ENCODE measurements at places on chromosomes 7 and 10. TPM values are rescaled to one million over a fixed set of nuclear protein-coding genes. Genes with fewer than 3 reads are reported as not detected.

DNA sequence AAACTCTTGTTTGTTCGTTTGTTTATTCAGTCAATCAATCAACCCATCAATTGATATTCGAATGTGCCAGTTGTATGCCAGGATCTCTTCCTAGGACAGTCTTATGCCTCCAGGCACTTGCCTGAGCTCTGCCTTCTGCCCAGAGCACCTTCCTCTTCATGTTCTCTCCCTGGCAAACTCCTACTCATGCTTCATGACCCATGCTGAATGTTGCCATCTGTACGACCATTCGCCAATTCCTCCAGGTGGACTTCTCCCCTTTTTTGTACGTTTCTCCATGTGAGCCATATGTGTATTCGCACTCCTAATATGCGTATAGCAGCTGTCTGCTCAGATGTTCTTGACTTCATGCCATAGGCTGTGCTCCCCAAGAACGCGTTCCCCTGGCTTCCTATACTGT lies 142.7 kb downstream of the C10orf105 start:
- no peak overlapping the region for H3K27ac ChIP-seq
- peaks cover 26% of the 10 kb centered on the region for H3K27me3 ChIP-seq
- no peaks in the 10 kb centered on the region for H3K36me3 ChIP-seq
- H3K4me1 ChIP-seq = no peaks in the 10 kb centered on the region

GRCh38 chr7:105457619-105458225 lies 64.3 kb downstream of the PUS7 start:
- no peak for DNase-seq
- H3K36me3 ChIP-seq = peaks cover 2% of the 10 kb centered on the region
- H3K27me3 ChIP-seq = no peaks in the 10 kb centered on the region
- no peak overlapping the region for H3K27ac ChIP-seq
- no peak overlapping the region for H3K4me3 ChIP-seq
- no peaks in the 10 kb centered on the region for H3K4me1 ChIP-seq

Gene THSD7A
- total RNA-seq = 0.08 TPM

DNA sequence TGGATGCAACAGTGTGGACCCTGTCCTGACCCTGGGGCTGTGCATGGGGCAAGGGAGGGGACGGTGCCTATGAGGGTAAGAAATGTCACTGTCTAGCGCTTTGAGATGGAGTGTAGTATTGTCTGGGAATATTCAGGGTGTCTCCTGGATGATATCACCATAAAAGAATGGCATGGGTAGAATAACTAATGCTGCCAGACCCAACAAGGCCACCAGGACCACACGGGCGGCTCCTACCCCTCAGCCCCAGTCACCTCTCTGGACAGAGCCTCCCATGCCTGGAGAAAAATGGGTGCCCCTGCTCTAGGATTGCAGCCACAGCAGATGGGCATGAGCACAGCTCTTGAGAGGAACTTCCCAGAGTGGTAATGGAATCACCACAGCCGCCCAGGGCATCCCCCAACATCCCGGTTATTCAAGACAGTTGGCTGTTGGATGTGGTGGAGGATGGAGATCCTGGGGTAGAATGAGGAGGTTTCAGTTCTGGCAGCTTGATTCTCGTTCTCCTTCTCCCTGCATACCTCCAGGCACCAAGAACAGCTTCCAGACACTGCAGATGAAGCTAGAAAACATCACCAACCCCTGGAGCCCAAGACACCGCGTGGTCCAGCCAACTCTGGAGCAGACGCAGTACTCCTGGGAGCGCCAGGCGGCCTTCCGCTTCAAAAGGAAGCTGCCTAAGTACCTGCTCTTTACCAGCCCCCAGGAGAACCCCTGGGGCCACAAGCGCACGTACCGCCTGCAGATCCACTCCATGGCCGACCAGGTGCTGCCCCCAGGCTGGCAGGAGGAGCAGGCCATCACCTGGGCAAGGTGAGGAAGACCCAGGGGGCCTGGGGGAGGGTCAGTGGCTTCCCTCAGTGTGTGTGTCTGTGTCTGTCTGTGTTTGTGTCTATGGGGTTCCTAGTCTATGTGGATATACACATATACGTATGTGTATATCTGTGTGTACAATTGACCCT lies 6.2 kb downstream of the AOC1 start:
- H3K4me3 ChIP-seq = no peak overlapping the region
- H3K27ac ChIP-seq = no peak overlapping the region
- no peaks in the 10 kb centered on the region for H3K4me1 ChIP-seq

DNA sequence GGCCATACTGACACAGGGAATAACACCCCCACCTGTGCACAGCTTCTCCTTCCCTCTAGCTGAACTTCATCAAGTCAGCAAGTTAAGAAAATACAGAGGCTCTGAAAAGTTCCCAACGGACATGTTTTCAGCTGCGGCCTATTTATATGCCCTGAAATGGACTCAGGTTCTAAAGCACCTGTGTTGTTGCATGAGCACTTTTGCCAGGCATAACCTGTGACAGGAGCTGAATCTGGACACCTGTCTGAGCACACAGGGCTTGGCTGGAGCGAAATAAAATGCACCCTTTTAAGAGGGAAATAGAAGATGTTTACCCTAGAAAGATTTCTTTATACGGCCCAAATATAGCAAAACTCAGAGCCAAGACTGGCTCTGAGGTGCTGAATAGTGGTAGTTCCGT lies 46.7 kb downstream of the COBL start:
- no peaks in the 10 kb centered on the region for H3K27me3 ChIP-seq
- H3K27ac ChIP-seq = no peak overlapping the region
- no peaks in the 10 kb centered on the region for H3K36me3 ChIP-seq
- no peak for DNase-seq

- H3K27ac ChIP-seq = no peak overlapping the region
- no peak overlapping the region for H3K4me3 ChIP-seq
- no peaks in the 10 kb centered on the region for H3K4me1 ChIP-seq
- DNase-seq = no peak
These were observed 232.4 kb downstream of the VTI1A start for GRCh38 chr10:112679392-112679791.

Gene DGKB
- not detected for total RNA-seq

GRCh38 chr7:65307651-65308299 lies 65.9 kb upstream of the ZNF92 start:
- DNase-seq = peak; percentile 34
- H3K4me1 ChIP-seq = no peaks in the 10 kb centered on the region
- no peaks in the 10 kb centered on the region for H3K36me3 ChIP-seq
- H3K4me3 ChIP-seq = no peak overlapping the region
- H3K27me3 ChIP-seq = no peaks in the 10 kb centered on the region
- H3K27ac ChIP-seq = no peak overlapping the region

Gene ENO4
- total RNA-seq = not detected

Gene PLAC9
- not detected for total RNA-seq

Gene MUC12
- not detected for total RNA-seq

DNA sequence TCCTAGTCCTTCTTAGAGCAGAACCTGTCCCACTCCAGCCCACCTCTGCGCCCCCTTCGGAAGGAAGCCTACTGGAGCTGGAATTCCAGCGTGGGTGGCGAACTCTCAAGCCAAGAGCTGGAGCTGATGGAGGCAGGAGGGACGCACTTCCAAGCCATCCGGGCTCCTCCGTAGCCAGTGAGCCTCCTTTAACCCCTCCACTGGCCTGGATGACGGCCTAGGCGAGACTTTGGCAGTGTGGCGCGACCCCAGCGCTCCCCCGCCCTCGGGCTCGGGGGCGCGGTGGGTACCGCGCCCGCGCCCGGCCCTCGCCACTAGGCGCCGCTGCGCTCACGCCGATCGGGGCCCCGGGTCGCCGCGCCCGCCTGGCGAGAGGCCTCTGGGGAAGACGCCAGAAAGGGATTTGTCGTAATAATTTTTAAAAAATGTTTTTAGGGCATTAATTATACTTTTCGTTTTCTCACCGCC lies 5.1 kb upstream of the EMX2 start:
- peaks cover 15% of the 10 kb centered on the region for H3K4me1 ChIP-seq
- H3K27me3 ChIP-seq = peaks cover 38% of the 10 kb centered on the region
- H3K4me3 ChIP-seq = no peak overlapping the region

Gene BZW2
- 22.1 TPM for total RNA-seq

DNA sequence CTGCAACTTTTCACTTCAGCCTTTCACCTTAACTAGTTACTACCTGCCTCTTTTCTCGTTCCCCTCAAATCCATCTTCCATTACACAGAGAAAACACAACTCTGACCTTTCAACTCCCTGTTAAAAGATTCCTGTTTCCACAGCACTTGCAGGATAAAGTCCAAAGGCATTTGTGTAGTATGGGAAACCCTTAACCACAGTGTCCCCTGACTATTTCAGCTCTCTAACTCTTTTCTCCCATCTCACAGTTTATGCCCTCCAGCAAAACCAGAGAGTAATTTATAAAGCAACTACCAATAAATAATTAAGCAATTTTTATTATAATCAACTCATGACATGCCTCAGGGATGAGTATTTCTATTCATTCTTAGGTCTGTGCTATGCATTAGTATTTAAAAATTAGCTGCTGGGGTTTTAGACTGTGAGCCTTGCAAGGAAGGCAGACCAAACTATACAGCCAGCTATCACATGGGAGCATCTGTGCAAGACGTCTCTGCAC lies 51.0 kb downstream of the COL1A2 start:
- no peaks in the 10 kb centered on the region for H3K4me1 ChIP-seq
- H3K27ac ChIP-seq = no peak overlapping the region
- H3K4me3 ChIP-seq = no peak overlapping the region

DNA sequence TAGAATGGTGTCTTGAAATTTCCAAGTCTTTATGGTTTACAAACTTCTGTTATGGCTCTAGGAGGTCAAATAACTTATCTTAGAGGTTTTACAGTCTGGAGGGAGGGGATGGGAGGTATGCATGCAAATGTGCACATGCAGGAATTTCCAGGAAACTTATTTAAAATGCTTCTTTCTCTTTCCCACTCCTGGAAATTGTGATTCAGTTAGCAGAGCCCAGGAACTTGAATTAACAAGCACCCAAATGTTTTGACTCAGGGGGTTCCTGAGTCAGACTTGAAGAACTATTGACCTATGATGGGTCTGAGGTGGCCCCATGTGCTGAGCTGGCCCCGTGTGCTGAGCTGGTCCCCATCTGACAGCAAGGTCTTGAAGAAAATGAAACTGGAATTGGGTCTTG lies 669.4 kb downstream of the INHBA start:
- H3K36me3 ChIP-seq = no peaks in the 10 kb centered on the region
- no peaks in the 10 kb centered on the region for H3K27me3 ChIP-seq
- DNase-seq = no peak
- no peak overlapping the region for H3K27ac ChIP-seq

Gene CCL24
- total RNA-seq = not detected

GRCh38 chr10:65931291-65932070 lies 994.4 kb upstream of the LRRTM3 start:
- H3K4me1 ChIP-seq = no peaks in the 10 kb centered on the region
- no peaks in the 10 kb centered on the region for H3K27me3 ChIP-seq
- DNase-seq = no peak
- no peak overlapping the region for H3K27ac ChIP-seq
- no peak overlapping the region for H3K4me3 ChIP-seq

DNA sequence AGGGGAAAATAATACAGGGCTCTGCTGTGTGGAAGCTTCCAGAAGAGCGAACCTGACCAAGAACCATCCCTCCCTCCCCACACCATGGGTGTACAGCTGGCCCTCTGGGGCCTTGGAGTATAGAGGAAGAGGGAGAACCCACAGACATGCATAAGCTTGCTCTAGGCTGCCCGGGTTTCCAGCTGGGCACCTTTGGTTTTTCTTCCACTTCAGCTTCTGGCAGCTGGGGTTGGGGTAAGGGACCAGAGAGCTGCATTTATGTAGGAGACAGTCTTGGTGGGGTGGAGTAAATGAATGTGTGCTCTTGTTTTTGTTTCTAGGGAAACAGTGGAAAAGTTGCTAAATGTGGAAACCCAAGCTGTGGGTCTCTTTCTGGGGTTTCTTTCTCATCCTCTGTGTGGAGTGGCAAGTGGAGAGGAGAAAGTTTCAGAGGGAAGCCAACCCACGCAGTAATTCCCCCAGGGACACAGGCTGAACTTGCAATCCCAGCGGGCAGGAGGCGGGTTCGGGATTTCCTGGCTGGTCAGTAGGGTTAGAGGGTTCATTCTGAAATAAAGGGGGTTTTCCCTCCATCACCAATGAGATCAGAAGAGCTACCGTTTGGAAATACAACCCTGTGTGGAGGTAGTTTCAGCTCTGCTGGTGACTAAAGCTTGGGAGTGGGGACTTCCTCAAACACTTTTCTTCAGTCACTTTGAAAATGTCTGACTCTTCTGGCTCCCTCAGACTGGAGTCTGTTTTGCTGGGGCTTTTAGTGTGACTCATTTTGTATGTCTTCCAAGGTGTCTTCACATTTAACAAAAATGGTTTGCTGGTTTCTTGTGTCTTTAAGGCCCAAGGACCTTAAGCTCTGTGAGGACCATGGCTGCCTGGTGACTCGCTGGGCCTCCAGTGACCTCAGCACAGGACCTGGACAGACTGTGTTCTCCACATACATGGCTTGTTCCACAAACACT lies 22.2 kb upstream of the SRGN start:
- no peak for DNase-seq
- H3K4me1 ChIP-seq = peaks cover 16% of the 10 kb centered on the region
- H3K4me3 ChIP-seq = no peak overlapping the region
- H3K36me3 ChIP-seq = no peaks in the 10 kb centered on the region

GRCh38 chr10:5274795-5275194 lies 78.2 kb downstream of the AKR1C4 start:
- H3K4me3 ChIP-seq = no peak overlapping the region
- H3K27me3 ChIP-seq = no peaks in the 10 kb centered on the region
- H3K4me1 ChIP-seq = no peaks in the 10 kb centered on the region
- no peak overlapping the region for H3K27ac ChIP-seq

- H3K36me3 ChIP-seq = no peaks in the 10 kb centered on the region
- no peaks in the 10 kb centered on the region for H3K27me3 ChIP-seq
- DNase-seq = no peak
- no peak overlapping the region for H3K27ac ChIP-seq
- no peak overlapping the region for H3K4me3 ChIP-seq
- no peaks in the 10 kb centered on the region for H3K4me1 ChIP-seq
These were observed 70.9 kb upstream of the CTBP2 start for GRCh38 chr10:125231116-125231812.

DNA sequence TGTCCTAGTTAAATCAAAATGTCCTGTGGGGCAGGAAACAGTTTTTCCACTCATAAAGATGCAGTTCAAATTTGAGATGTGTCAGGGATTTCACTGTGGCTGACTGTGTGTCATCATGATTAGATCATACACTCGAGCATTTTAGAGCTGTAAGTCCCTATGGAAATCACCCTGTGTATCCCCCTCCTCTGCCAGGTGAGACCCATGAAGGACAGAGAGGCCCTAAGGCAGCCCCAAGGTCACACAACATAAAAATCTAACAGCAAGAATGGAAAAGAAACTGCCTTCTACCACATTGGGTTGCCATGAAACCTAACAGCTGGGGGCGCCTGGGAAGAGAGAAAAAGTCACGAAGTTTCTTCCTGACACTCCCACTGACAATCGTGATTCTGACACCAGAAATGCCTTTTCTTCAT lies 135.8 kb downstream of the KCNMA1 start:
- H3K36me3 ChIP-seq = no peaks in the 10 kb centered on the region
- DNase-seq = no peak
- H3K27me3 ChIP-seq = no peaks in the 10 kb centered on the region
- no peak overlapping the region for H3K27ac ChIP-seq
- no peaks in the 10 kb centered on the region for H3K4me1 ChIP-seq
- H3K4me3 ChIP-seq = no peak overlapping the region

Data from T-cell (primary cell).